ENCODE measurements at places on chromosomes 2 and 18. TPM values are rescaled to one million over a fixed set of nuclear protein-coding genes. Genes with fewer than 3 reads are reported as not detected.

DNA sequence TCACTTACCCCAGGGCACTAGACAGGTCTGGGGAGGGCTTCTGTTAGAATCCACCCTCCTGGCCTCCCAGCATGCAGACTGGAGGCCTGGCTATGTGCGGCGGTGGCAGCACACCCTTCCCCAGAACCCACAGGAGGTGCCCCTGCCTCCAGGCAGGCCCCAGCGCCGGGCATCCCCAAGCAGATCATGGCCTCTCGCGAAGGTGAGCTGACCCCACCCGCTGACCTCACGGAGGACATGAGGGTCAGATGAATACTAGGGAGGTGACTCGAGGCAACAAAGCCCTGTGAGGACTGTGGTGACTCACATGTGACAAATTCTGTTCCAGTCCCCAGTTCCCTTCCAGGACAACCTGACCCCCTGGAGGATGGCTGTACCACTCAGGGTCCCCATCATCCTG is 1.9 kb downstream of the MAB21L4 start:
- no peak for DNase-seq
- H3K27me3 ChIP-seq = no peaks in the 10 kb centered on the region
- no peak overlapping the region for H3K4me3 ChIP-seq
- no peaks in the 10 kb centered on the region for H3K36me3 ChIP-seq
- H3K27ac ChIP-seq = no peak overlapping the region

Gene TDRD15
- total RNA-seq = not detected

GRCh38 chr18:42326752-42327151 is 371.7 kb downstream of the PIK3C3 start:
- no peak overlapping the region for H3K27ac ChIP-seq
- H3K4me1 ChIP-seq = no peaks in the 10 kb centered on the region
- no peak for DNase-seq
- peaks cover 10% of the 10 kb centered on the region for H3K36me3 ChIP-seq
- no peak overlapping the region for H3K4me3 ChIP-seq

DNA sequence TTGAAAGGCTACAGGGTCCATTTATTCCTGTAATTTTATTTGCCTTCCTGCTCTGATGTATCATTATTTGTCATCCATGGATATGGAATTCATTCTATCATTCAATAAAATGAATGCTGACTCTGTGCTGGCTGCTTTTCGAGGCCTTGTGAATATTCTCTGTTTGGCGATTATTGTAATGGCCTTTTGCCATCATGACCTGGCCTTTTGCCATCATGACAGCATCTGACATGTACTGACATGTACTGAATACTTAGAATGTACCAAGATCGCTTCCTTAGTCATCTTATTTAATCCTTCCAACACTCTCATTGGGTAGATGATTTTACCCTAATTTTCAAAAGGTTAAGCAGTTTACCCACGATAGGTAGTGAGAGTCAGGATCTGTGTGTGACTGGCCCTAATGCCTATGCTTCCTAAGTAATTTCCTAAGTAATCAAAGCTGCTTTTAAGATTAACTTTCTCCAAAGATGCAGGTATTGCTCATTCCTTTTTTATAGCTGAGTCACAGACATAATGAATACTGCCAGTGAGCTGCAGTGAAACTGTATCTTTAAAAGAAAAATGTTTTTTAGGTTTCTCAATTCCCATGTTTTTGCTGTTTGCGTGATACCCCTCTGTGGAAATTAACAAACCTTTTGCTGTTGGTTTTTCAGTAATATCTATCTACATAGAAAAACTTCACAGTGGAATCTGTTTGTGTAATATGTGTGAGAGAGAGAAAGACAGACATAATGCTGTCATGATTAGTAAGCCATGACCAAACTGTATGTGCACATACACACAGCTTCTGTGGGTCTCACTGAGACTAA is 127.8 kb downstream of the CERS6 start:
- no peaks in the 10 kb centered on the region for H3K27me3 ChIP-seq
- no peak for DNase-seq
- no peaks in the 10 kb centered on the region for H3K4me1 ChIP-seq
- no peak overlapping the region for H3K4me3 ChIP-seq
- H3K27ac ChIP-seq = no peak overlapping the region

DNA sequence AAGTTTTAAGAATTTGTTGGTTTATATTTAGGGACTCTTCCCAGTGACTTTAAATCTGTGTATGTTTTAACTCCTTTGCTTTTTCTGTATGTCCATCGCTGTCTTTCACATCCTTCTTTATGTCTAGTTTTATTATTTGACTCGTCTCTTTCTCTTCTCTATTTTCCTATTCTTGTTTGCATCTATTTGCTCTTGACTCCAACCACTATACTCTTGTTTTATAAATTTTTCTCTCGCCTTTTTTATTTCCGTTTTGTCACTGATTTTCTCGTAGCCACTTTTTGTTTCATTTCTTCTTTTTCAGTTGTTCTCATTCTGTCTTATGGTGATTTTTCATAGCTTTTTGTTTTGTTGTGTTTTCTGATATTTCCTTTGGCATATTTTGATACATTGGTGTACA is 170.5 kb upstream of the NETO1 start:
- H3K36me3 ChIP-seq = no peaks in the 10 kb centered on the region
- no peaks in the 10 kb centered on the region for H3K4me1 ChIP-seq
- no peak for DNase-seq

Gene NDUFV2
- 207 TPM for total RNA-seq

Gene ANKRD29
- 2.1 TPM for total RNA-seq

GRCh38 chr18:59353079-59353680 is 5.9 kb downstream of the LMAN1 start:
- DNase-seq = no peak
- H3K27me3 ChIP-seq = no peaks in the 10 kb centered on the region
- H3K27ac ChIP-seq = no peak overlapping the region
- no peak overlapping the region for H3K4me3 ChIP-seq
- peaks cover 65% of the 10 kb centered on the region for H3K36me3 ChIP-seq

Gene C18orf54
- total RNA-seq = 23.2 TPM

DNA sequence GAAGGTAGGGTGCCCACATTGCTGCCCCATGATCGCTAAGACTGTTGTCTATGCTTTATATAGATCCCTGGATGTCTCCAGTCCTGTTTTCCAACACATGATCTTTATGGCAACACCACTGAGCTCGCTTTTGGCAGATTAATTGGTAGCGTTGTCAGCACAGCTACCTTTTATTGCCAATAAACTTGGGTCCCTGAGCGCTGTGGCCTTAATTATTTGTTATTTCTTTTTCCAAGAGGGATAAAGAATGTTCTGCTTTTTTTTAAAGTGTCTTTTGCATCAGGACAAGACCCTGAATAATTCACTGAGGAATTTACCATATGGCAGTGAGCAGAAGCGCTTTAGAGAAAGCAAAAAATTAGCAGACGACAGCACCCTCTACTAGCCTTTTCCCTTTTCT is 113.5 kb downstream of the COLEC12 start:
- no peak overlapping the region for H3K27ac ChIP-seq
- no peaks in the 10 kb centered on the region for H3K27me3 ChIP-seq
- H3K4me1 ChIP-seq = no peaks in the 10 kb centered on the region
- no peaks in the 10 kb centered on the region for H3K36me3 ChIP-seq

Gene KATNAL2
- 20.1 TPM for total RNA-seq

DNA sequence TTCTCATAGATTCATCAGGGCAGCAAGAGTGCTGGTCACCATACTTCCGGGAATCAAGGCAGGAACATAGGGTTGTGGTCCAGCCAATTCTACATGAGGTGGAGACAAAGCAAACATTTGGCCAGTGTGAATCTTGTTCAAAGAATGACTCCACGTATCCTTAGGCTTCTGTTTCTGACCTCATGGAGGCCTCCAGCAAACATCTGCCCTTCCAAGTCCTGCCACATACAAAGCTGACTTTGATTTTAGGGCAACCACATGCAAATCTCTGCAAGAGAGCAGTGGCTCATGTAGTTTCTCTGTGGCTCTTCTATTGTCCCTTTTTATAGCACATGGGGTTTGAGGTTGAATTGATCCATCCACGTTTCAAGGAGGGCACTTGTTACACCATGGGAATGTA is 132.1 kb upstream of the MMADHC start:
- H3K36me3 ChIP-seq = no peaks in the 10 kb centered on the region
- H3K27ac ChIP-seq = no peak overlapping the region
- DNase-seq = no peak
- H3K27me3 ChIP-seq = no peaks in the 10 kb centered on the region
- H3K4me1 ChIP-seq = no peaks in the 10 kb centered on the region

- H3K4me1 ChIP-seq = no peaks in the 10 kb centered on the region
- no peaks in the 10 kb centered on the region for H3K27me3 ChIP-seq
- peaks cover 2% of the 10 kb centered on the region for H3K36me3 ChIP-seq
- DNase-seq = no peak
These were observed 845.9 kb upstream of the ID2 start for GRCh38 chr2:7835693-7836680.

DNA sequence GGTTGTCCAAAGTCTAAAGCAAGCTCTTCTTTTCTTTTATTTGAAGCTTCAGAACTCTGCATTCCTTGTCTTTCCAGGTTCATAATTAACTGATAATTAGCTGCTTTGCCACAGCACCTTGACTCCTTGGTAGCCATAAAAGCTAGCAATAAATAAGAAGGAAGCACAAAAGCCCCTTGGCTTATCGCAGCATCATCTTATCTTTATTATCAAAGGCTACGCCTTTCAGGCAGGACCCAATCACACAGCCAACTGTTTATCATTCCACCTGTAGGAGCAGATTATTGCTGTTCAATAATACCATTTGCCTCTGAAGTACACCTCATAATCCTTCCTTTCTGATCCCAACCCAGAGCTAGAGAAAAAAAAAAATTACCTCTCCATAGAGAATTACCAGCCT is 489.2 kb downstream of the SATB2 start:
- no peak overlapping the region for H3K27ac ChIP-seq
- DNase-seq = no peak
- no peak overlapping the region for H3K4me3 ChIP-seq

DNA sequence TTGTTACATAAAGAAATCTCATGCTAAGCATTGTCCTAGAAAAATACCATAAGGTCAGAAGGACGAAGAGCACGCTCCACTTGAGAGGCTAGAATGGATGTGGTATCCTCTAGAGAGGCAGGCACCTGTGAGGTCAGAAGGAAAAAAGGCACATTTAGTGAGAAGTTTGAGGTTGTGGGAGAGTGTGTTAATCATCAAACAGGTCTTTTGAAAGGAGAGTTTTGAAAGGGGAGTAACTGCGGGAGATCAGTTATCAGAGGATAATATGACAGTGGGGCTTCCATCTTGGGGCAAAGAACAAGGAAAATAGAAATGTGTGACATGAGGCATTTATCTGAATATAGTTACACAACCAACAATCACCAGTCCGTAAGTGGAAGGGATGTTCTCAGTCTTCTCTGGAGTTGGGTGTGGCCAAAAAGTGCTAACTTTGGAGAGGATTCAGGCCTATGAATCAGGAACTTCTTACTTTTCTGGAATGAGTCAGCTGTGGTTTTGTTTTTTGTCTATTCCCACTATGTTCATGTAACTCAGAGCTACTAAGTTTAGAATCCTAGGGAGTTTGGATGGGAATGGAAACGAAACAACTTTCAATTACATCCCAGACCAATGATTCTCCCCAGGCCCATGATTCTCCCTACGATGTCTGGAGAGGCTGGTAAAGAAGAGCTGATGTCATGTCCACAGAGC is 451.4 kb upstream of the ST6GAL2 start:
- H3K4me1 ChIP-seq = no peaks in the 10 kb centered on the region
- no peaks in the 10 kb centered on the region for H3K27me3 ChIP-seq
- DNase-seq = no peak
- no peak overlapping the region for H3K27ac ChIP-seq
- no peaks in the 10 kb centered on the region for H3K36me3 ChIP-seq
- H3K4me3 ChIP-seq = no peak overlapping the region

GRCh38 chr18:56933472-56933871 is 213.4 kb upstream of the BOD1L2 start:
- no peaks in the 10 kb centered on the region for H3K36me3 ChIP-seq
- no peak overlapping the region for H3K4me3 ChIP-seq
- no peaks in the 10 kb centered on the region for H3K27me3 ChIP-seq
- H3K27ac ChIP-seq = no peak overlapping the region
- H3K4me1 ChIP-seq = no peaks in the 10 kb centered on the region
- no peak for DNase-seq

Gene SKOR2
- 0.18 TPM for total RNA-seq

Measured in H9 (cell line).